ENCODE measurements at places on chromosomes 5 and 9. TPM values are rescaled to one million over a fixed set of nuclear protein-coding genes. Genes with fewer than 3 reads are reported as not detected.

NDUFAF2 gene
- 22.3 TPM for total RNA-seq

PCDHGB3 gene
- total RNA-seq, result not detected

INVS gene
- total RNA-seq, result 15.8 TPM

MAMDC4 gene
- total RNA-seq, result 12.4 TPM

IFNA21 gene
- not detected for total RNA-seq

C5orf58 gene
- total RNA-seq, result not detected

AFAP1L1 gene
- not detected for total RNA-seq

AMBP gene
- not detected for total RNA-seq

FTMT gene
- total RNA-seq, result not detected

FOXD4 gene
- 0.71 TPM for total RNA-seq

Data from activated CD4-positive, alpha-beta T cell treated with anti-CD3 and anti-CD28 coated beads, Interleukin-2, amount 10 ng/mL, durations not matched to agents 7 days and 5 days (primary cell).